Left renal cortex interstitium (tissue), 4 donors: ENCODE measurements at places on chromosomes 7 and 10. TPM values are rescaled to one million over a fixed set of nuclear protein-coding genes. Genes with fewer than 3 reads are reported as not detected.

SFXN4 gene
- 32.7 TPM for polyA plus RNA-seq

PAX2 gene
- 217 TPM for polyA plus RNA-seq

ACHE gene
- polyA plus RNA-seq: 3.8 TPM

SLC39A12 gene
- polyA plus RNA-seq: not detected

CCSER2 gene
- polyA plus RNA-seq: 26.6 TPM

ATE1 gene
- polyA plus RNA-seq: 38.4 TPM

PRR15 gene
- polyA plus RNA-seq: 6.9 TPM

LHFPL3 gene
- polyA plus RNA-seq: 5.7 TPM

FAM221A gene
- 12.2 TPM for polyA plus RNA-seq

LFNG gene
- 27.0 TPM for polyA plus RNA-seq
